ENCODE measurements at places on chromosomes 4 and X.

- DNase-seq, result no peak
Observed at GRCh38 chr4:99413140-99413539, 22.0 kb downstream of the ADH7 start.

GRCh38 chrX:101430457-101431078, 22.5 kb downstream of the HNRNPH2 start:
- DNase-seq, result no peak

GRCh38 chr4:7052923-7053715, 9.9 kb downstream of the TADA2B start:
- no peak for DNase-seq

DNA sequence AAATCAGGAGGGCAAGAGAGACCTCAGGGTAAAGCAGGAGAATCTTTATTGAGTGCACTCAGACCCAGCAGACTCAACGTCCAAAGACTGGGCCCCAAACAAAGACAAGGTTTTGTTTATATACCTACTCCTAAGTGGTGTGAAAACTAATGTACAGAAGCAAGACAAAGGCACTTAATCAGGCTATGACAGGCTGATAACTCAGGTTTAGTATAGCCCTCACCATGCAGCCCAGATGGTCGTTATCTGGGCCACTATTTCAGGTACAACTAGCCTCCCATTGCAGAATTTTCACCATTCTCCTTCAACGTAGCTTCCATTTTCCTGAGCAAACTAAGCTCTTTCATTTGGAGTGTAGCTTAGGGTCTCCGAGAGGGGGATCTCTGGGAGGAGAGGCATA, 36.9 kb downstream of the SULT1E1 start:
- no peak for DNase-seq

DNA sequence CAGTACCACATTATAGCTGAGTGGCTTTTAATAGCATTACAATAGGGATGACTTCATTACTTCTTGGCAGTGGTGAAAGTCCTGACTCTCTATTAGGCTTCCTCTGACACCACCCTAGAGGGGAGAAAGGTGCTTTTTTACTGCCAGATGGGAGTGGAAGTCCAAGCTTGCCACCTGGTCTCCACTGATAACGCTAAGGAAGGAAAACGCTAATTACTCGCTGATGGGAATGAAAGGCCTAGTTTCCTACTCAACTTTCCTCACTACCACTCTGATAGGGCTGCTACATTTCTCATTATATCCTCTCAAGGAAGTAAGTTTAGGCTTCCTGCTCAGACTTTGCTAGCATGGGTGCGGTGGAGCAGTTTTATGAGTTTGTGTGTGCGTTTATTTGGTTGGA, 62.3 kb upstream of the PAGE3 start:
- no peak for DNase-seq

- DNase-seq, result no peak
Observed at GRCh38 chr4:114758066-114758465, 159.5 kb downstream of the UGT8 start.

- DNase-seq, result peak; percentile 97
Observed at GRCh38 chr4:101279377-101279871, 67.9 kb downstream of the PPP3CA start.

DNA sequence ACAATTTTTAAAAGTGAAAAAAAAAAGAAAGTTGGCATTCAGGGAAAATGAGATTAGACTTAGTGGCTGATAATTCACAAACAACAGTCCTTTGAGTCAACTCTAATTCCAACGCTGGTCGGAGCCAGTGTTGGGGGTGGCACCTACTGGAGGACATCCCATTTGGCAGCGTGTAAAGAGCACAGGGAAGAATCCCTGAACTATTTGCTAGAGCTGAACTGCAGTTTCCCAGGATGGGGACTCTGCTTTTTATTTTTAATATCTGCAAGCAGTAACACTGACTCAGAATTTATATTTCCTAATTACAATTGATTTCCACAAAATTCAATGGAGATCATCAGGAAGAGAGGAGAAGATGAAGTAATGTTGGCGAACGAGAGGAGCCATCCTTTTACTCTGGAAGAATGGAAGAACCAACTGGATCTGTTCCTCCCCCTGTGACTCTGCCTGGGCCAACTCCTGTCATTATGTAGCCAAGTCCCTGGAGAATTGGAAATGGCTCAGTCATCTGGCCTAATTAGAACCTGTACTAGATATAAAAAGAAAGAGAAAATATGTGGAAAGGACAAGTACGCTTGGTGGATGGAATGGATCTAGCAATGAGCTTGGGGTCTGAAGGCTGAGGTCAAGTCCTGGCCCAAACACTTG, 76.7 kb downstream of the IRF2 start:
- DNase-seq, result no peak

DNA sequence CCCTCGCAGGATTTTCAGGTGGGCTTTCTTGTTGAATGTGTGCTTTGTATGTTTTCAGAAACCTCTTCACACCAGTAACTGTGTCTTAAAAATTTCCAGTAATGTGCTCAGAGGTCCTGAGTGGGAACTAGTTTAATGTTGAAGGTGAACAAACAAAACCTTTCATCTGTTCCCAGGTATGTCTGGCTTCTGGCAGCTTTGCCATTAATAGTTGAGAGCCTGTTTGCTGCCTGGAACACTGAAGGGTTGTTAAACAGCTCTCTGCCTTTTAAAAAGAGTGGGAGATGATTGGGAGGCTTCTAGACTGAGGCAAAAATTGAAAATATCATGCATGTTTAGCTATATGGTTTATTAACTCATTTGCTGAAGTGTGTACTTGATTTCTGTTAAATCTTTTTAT, 161.2 kb upstream of the AGTR2 start:
- DNase-seq, result no peak

- DNase-seq, result no peak
Observed at GRCh38 chr4:113733685-113734084, 27.9 kb downstream of the CAMK2D start.

DNA sequence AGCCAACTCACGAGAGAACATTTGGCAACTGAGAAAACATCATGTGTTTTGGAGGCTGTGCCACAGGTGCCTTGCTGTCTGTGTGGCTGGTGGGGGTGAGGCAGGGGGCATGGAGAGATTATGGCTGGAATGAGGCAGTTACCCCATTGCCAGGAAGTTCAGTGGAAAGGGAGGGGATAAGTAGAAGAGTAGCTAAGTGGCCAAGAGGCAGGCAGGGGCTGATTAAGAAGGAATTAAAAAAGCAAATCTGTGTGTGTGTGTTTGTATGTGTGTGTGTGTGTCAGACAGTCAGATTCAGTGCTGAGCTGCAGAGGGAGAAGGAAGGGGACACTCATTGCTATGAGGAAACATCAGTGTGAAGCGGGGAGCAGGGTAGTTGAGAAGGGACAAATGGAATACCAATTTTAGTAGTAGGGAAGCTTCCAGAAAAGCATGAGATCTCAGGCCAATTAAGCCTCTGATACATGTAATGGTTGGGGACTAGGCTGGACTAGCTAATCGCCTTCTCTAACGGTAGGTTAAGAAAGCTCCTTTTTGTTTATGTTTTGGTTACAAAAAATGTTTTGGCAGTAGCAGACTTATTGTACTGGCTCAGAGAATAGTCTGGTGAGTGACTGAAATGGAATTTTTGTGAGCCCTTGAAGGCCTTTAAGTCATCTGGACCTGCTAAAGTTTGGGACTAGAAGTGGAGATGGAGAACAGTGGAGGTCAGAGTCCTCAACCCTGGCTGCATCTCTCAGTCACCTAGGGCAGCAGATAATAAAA, 18.5 kb downstream of the TMEM164 start:
- DNase-seq, result peak; percentile 56

DNA sequence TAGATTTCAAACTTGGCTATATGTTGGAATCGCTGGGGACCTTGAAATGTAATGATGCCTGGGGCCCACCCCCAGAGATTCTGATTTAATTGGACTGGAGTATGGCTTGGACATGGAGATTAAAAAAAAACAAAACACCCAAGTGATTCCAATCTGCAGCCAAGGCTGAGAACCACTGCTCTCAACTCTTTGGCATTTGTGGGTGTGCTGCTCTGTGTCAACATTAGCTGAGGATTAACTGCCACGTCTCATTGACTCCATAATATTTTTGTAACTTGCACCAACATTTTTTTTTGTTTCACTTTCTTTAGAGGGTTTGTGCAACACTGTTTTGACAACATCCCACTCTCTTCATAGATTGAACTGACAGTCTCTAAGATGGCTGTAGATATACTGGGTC, 41.1 kb upstream of the PDK3 start:
- no peak for DNase-seq

DNA sequence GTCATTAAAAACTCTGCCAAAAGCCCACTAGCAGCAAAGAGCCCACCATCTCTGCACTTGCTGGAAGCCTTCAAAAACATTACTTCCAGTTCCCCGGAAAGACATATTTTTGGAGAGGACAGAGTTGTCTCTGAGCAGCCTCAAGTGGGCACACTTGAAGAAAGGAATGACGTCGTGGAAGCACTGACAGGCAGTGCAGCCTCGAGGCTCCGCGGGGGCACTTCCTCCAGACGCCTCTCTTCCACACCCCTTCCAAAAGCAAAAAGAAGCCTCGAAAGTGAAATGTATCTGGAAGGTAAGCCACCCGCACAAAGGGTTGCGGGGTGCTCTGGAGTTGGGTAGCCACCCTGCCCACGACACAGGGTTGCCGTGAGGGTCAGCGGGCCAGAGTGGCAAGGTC, 25.9 kb downstream of the OFD1 start:
- DNase-seq, result no peak

GRCh38 chr4:180234730-180235129, 2008.5 kb upstream of the TENM3 start:
- DNase-seq, result no peak

GRCh38 chr4:31784558-31784957, 1064.4 kb downstream of the PCDH7 start:
- no peak for DNase-seq

GRCh38 chr4:148430854-148431253, 11.4 kb downstream of the NR3C2 start:
- no peak for DNase-seq

DNA sequence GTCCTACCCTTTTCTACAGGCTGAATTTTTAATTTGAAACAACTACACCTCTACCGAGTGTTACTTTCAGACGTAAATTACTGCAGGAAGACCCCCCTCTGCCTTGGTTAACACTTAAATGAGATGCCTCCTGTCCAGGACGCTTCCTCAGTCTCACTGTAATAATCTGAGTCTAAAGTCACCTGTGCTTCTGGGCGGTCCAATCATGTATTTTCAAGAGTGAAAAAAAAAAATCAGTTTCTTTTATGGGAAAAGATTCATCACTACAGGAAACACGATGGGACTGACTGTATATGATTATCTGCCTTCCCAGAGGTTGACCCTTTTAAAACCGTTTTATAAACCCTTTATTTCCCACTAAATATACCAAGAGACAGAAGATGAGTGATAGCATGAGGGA, 776 bp downstream of the RBM47 start:
- DNase-seq, result no peak

GRCh38 chr4:77505275-77505957, 100.2 kb upstream of the CXCL13 start:
- no peak for DNase-seq

GRCh38 chr4:110458494-110459266, 17.3 kb upstream of the ENPEP start:
- DNase-seq, result no peak

DNA sequence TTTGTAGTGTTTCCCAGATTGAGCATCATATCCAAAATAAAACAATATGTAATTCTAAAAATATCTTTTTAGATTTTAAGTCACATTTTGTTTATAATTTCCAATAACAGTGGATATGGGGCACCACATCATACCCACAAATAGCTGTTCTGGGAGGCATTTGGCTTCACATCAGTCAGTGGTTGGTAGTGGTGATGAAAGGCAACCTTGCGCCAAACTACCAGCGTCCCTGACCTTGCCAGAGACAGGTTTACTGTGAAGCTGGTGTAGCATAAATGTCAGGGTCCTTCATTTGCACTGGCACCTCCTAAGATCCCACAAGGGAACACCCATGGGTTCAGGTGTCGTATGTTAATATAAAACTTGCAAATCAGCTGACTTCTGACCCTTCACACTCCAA, 222.2 kb downstream of the DCTD start:
- no peak for DNase-seq

- DNase-seq, result peak; percentile 12
Observed at GRCh38 chr4:141248029-141248428, 27.3 kb downstream of the ZNF330 start.

GRCh38 chrX:149688552-149688951, 23.3 kb upstream of the MAGEA11 start:
- DNase-seq, result no peak

- no peak for DNase-seq
Observed at GRCh38 chrX:28205905-28206304, 224.7 kb upstream of the DCAF8L1 start.

DNA sequence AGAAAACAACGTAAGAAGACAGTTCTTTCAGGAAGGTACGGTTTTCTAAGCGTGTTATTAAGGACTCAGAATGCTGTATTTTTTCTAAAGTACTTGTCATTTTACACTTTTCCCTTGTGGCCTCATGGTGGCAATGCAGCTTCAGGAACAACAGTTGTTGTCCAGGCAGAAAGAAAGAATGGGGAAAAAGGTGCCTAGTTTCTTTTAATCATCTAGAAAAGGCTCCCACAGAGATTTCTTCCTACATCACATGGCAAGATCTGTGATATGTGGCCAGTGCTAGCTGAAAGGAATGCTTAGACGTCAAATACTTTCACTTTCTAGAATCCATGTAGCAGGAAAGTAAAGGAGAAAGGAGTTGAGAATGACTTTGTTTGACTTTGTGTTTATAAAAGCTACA, 49.0 kb upstream of the TRAM1L1 start:
- DNase-seq, result no peak

- DNase-seq, result no peak
Observed at GRCh38 chr4:158159718-158160094, 13.1 kb downstream of the GASK1B start.

DNA sequence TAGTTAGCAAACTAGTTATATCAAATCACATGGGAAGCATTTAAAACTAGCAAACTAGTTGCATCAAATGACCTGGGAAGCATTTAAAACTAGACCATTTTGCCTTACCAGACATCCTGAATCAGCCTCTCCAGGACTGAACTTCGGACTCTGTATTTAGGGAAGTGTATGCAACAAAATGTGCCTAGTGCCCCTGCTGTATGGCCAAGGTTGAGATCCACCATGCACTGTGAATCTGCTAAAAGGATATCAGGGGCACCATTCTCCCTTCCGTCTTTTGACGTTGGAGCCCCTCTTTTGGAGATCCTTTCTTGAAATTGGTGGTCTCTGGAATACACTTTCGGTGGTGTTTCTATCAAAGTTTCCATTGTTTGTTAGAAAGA, 49.5 kb downstream of the CCNI start:
- no peak for DNase-seq

GRCh38 chr4:168683595-168683994, 186.7 kb downstream of the PALLD start:
- no peak for DNase-seq

DNA sequence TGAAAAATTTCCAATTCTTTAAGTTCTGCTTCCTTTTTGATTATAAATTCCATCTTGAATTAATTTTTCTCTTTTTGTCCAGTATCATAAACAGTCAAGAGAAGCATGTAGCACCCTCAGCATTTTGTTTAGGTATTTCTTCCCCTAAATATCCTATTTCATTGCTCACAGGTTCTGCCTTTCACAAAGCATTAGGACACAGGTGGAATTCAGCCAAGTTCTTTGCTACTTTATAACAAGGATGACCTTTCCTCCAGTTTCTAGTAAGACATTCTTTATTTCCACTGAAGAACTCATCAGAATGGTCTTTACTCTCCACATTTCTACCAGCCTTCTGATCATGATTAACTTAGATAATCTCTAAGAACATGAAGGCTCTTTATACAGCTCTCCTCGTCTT, 7.4 kb downstream of the SLC9B1 start:
- DNase-seq, result peak; percentile 47

GRCh38 chr4:17098401-17098800, 200.0 kb upstream of the LDB2 start:
- DNase-seq, result no peak

Data from AG09319 (cell line).